SIG-M5 (cell line): ENCODE measurements at places on chromosomes 1 and 21.

GRCh38 chr21:29215709-29216108, 83.0 kb upstream of the BACH1 start:
- DNase-seq: no peak

DNA sequence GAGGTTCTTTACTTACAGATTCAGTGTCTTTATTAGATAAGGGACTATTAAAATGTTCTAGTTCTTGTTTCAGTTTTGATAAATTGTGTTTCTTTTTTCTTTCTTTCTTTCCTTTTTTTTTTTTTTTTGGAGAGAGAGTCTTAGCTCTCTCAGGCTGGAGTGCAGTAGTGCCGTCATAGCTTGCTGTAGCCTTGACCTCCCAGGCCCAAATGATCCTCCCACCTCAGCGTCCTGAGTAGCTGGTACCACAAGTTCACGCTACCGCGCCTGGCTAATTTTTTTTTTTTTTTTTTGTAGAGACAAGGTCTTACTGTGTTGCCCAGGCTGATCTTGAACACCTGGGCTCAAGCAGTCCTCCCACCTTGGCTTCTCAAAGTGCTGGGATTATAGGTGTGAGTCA, 76.6 kb downstream of the TMEM200B start:
- DNase-seq: no peak

DNA sequence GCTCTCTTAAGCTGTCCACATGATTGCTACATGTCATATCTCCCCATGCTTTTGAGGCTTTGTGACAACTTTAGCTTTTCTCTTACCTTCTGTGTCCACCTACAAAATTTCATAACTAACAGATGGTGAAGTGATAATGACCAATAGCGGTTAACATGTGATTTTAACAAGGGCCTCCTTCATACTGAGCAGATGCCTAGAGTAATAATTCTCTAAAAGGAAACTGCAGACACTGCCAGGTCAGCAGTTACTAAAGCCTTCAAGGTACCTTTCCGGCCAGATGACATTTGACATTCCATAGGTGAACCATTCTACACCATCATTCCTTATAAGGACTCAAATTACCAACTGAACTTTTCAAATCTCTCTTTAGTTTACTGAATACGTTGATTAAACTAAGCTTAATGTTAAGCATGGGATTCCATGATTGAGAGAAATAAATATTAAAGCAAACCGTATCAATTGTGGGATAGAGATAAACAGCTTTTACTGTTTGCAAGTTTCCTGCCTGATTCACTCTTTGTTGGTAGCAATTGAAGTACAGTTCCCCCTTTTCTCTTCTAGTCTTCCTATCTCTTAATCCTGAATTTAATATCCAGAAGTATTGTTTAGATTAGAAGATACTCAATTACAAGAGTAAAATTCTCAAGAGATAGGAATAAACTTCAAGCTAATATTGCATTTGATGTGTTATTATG, 205.1 kb downstream of the PLA2G4A start:
- no peak for DNase-seq

DNA sequence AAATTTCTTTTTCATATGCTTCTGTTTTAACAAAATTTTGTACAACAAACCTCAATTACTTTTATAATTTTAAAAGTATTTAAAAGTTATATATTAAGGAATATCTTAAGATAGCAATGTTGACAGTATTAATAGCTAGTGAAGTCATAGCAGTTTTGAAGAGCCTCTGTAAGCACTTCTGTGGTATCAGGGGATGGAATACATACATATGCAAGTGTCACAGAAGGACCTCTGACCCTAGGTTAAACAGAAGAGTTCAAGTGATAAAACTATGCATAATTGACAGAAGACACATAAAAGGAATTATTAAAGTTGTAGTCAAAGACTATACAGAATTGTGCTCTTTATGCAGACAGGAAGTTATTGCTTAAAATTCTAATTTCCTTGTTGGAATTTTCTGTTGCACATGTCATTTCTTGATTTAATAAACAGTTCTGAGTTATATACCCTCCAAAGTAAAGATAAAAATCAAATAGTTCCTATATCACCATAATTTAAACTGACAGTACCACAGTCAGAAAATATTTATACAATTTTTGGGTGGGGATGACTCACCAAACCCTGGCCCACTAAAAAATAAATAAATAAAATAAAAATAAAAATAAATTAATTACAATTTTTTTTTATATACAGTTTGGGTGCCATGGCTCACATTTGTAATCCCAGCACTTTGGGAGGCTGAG, 27.1 kb downstream of the IPP start:
- DNase-seq: no peak

GRCh38 chr1:12206238-12206637, 23.6 kb upstream of the VPS13D start:
- DNase-seq: no peak
